Nephron progenitor cell (in vitro differentiated cells): ENCODE measurements at places on chromosomes 13 and 19.

GRCh38 chr19:1691589-1692290 is 39.3 kb upstream of the TCF3 start:
- DNase-seq, result no peak

GRCh38 chr13:38223089-38223488 is 126.6 kb upstream of the UFM1 start:
- no peak overlapping the region for H3K4me3 ChIP-seq
- DNase-seq, result peak; percentile 5
- no peaks in the 10 kb centered on the region for H3K36me3 ChIP-seq
- no peaks in the 10 kb centered on the region for H3K27me3 ChIP-seq
- no peak overlapping the region for H3K27ac ChIP-seq

DNA sequence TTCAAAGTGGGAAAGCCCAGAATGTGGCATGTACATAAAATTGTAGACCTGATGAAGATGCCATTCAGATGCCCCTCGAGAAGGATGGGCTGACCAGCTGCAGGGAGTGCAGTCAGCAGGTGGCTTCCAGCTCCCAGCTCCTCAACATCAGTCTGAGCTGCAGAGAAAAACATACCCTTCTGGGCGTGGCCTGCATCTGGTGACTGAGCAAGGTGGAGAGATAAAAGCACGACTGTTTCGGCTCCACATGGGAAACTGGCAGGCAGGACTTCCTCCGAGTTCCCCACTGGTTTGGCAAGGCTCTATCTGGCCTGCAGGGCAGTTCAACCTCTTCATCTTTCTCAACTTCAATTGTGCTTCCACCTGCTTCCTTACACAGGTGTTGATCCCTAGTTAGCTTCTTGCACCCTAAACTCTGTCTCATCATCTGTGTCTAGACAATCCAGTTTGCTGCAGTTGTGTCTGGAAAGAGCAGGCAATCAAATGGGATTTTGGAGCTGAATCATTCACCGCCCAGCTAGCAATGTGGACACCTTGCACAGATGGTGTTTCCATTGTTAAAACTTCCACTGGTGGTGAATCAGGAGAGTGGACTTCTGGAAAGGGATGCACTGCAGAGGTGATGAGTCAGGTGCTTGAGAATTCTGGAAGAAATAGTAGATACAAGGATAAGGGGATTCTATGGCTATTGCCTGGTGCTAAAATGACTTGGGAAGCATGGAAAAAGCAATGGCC is 56.8 kb downstream of the POLR1D start:
- peaks cover 21% of the 10 kb centered on the region for H3K27me3 ChIP-seq
- H3K4me1 ChIP-seq, result no peaks in the 10 kb centered on the region
- H3K27ac ChIP-seq, result no peak overlapping the region
- no peaks in the 10 kb centered on the region for H3K36me3 ChIP-seq
- H3K4me3 ChIP-seq, result no peak overlapping the region

DNA sequence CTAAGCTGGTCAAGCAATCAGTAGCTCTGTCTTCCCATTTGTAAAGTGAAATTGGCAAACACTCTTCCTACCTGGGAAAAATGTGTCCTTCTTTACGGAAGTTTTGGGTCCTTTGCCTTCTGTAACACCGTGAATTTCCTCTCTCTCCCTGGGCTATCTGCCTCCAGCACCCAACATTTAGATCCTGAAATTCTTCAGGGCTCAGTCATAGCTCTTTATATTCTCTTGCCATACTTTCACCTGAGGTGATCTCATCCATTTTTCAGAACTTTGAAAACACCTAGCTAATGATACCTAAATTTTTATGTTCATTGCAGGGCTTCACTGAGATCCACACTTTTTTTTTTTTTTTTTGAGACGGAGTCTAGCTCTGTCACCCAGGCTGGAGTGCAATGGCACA is 1042.2 kb downstream of the DIAPH3 start:
- no peak overlapping the region for H3K4me3 ChIP-seq
- H3K4me1 ChIP-seq, result no peaks in the 10 kb centered on the region
- H3K36me3 ChIP-seq, result no peaks in the 10 kb centered on the region
- no peak for DNase-seq
- H3K27me3 ChIP-seq, result no peaks in the 10 kb centered on the region

DNA sequence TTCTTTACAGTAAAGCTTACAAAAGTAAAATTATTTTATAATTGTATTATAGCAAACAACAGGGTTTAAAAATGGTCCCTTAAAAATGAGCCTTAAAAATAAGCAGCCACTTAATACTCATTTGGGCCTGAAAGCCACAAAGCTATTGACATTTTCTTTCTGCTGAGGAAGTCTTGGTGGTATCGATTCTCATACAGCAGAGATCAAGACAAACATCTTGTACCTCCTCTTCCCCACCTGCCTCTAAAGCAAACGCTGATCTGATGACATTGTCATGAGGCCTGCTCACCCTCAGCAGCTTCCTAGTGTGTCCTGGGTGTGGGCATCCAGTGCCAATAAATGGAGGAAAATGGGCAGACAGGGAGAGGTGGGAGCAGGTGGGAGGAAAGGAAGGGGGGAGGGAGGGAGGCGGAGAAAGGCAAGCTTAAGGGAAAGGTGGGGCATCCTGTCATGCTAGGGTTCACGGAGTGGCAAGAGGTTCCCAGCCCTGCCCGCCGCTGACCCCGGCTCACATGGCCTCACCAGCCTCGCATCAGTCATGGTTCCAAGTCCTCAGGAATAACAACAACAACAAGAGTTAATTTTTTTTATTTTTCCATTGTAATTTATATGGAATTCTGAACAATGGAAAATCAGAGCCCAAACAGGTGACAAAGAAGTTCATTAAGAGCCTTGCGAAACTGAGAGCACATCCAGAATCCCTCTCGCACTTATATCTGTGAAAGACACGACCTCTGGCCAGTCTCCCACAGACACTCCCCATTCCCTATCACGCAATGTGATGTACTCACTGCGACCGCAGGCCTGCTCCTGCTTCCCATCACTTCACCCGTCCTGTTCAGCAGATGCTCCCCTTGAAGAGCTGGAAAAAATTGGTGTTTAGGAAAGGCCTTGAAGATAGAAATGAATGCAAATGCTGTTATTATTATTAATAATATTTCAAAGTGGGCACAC is 15.1 kb upstream of the ATP11A start:
- H3K36me3 ChIP-seq, result no peaks in the 10 kb centered on the region
- peaks cover 20% of the 10 kb centered on the region for H3K27me3 ChIP-seq
- no peak overlapping the region for H3K4me3 ChIP-seq
- peaks cover 45% of the 10 kb centered on the region for H3K4me1 ChIP-seq
- DNase-seq, result no peak

- H3K4me3 ChIP-seq, result no peak overlapping the region
Measured at GRCh38 chr13:45765464-45765863, 63.3 kb downstream of the CBY2 start.

- peaks cover 44% of the 10 kb centered on the region for H3K36me3 ChIP-seq
- DNase-seq, result no peak
- no peak overlapping the region for H3K27ac ChIP-seq
- peaks cover 7% of the 10 kb centered on the region for H3K4me1 ChIP-seq
Measured at GRCh38 chr13:95067303-95067702, 233.9 kb downstream of the ABCC4 start.

DNA sequence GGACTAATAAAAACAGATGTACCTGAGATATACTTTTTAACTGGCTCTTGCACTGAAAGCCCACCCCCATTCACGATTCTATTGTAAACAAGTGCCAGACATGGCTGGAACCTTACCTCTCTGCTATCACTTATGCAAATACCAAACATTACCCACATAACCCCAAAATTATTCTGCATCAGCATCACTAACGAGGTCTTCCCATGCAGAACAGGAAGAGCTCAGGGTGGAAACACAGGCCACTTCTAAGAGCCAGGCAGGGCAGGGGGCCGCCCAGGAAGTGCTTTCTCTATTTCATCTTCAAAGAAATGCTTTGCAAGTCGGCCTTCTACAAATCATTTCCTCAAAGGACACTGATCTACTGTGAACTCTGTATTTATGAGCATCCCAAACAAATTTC is 7.3 kb downstream of the IRS2 start:
- peak overlapping the region; percentile 72 for H3K4me3 ChIP-seq
- peaks cover 4% of the 10 kb centered on the region for H3K27me3 ChIP-seq
- peaks cover 22% of the 10 kb centered on the region for H3K36me3 ChIP-seq
- peaks cover 52% of the 10 kb centered on the region for H3K4me1 ChIP-seq

- peaks cover 6% of the 10 kb centered on the region for H3K27me3 ChIP-seq
- DNase-seq, result no peak
Measured at GRCh38 chr19:8511573-8512101, 2.3 kb downstream of the ZNF414 start.

GRCh38 chr19:33453265-33453664 is 68.3 kb downstream of the PEPD start:
- H3K36me3 ChIP-seq, result no peaks in the 10 kb centered on the region
- no peaks in the 10 kb centered on the region for H3K27me3 ChIP-seq
- no peak overlapping the region for H3K27ac ChIP-seq
- H3K4me3 ChIP-seq, result no peak overlapping the region

GRCh38 chr13:107271227-107271626 is 703.3 kb upstream of the ARGLU1 start:
- DNase-seq, result no peak
- H3K27me3 ChIP-seq, result no peaks in the 10 kb centered on the region
- H3K4me3 ChIP-seq, result no peak overlapping the region
- no peak overlapping the region for H3K27ac ChIP-seq
- H3K4me1 ChIP-seq, result peaks cover 6% of the 10 kb centered on the region
- no peaks in the 10 kb centered on the region for H3K36me3 ChIP-seq

- H3K27me3 ChIP-seq, result peaks cover 51% of the 10 kb centered on the region
- peaks cover 38% of the 10 kb centered on the region for H3K4me1 ChIP-seq
Measured at GRCh38 chr19:3374369-3375112, 8.2 kb downstream of the NFIC start.

- peaks cover 5% of the 10 kb centered on the region for H3K4me1 ChIP-seq
- DNase-seq, result peak; percentile 80
- H3K4me3 ChIP-seq, result no peak overlapping the region
- H3K27me3 ChIP-seq, result peaks cover 20% of the 10 kb centered on the region
Measured at GRCh38 chr19:4524808-4525562, 6.7 kb upstream of the PLIN4 start.

- peak overlapping the region; percentile 23 for H3K27ac ChIP-seq
- no peaks in the 10 kb centered on the region for H3K36me3 ChIP-seq
- H3K4me3 ChIP-seq, result no peak overlapping the region
- DNase-seq, result no peak
- peaks cover 9% of the 10 kb centered on the region for H3K4me1 ChIP-seq
Measured at GRCh38 chr19:39802958-39803357, 24.3 kb downstream of the LEUTX start.

DNA sequence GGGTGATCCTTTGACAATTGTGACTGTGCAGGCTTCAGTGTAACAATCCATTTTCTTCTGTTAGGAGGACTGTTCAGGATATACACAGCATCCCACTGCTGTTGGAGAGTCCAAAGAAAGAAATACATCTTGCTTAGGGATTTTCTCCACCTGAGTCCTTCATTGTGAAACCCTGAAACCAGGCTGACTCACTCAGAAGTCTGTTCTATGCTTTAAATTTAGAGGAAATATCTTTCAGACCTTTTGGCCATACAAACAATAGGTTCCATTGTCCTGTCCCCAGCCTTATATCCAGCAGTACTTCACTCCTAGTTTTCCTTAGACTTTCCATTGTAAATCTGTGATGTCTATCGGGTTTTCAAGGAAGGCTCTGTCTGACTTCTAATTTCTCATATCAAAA is 379.1 kb downstream of the SUCLA2 start:
- no peak for DNase-seq
- peaks cover 3% of the 10 kb centered on the region for H3K27me3 ChIP-seq
- H3K36me3 ChIP-seq, result peaks cover 5% of the 10 kb centered on the region

DNA sequence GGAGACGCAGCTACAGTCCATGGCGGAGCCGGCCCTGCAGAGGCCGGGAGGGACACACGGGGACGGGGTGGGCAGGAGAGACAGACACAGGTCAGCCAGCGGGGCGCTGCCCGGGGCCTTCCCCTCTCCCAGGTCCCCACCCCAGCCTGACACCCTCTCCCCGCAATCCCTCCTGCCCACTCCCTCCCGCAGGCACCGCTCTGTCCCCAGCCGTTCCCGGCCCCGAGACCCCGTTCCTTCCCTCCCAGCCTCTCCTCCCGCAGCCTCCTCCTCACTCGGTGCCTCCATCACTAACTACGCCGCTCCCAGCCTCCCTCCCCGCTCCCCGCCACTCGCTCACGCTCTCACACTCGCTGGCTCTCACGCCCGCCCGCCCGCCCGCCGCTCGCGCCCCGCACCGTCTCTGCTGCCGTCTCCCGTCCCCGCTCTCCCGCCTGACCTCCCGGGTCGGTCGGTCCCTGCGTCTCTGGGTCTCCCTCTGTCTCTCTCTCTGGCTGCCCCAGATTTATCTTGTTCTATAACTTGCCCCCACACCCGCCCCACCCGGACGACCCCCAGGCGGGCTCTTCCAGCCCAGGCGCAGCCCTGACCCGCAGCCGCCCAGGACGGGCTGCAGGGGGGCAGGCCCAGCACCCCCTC is 15.2 kb downstream of the ERFL start:
- H3K4me1 ChIP-seq, result peaks cover 12% of the 10 kb centered on the region
- no peak overlapping the region for H3K4me3 ChIP-seq
- H3K36me3 ChIP-seq, result no peaks in the 10 kb centered on the region
- no peaks in the 10 kb centered on the region for H3K27me3 ChIP-seq
- H3K27ac ChIP-seq, result no peak overlapping the region

DNA sequence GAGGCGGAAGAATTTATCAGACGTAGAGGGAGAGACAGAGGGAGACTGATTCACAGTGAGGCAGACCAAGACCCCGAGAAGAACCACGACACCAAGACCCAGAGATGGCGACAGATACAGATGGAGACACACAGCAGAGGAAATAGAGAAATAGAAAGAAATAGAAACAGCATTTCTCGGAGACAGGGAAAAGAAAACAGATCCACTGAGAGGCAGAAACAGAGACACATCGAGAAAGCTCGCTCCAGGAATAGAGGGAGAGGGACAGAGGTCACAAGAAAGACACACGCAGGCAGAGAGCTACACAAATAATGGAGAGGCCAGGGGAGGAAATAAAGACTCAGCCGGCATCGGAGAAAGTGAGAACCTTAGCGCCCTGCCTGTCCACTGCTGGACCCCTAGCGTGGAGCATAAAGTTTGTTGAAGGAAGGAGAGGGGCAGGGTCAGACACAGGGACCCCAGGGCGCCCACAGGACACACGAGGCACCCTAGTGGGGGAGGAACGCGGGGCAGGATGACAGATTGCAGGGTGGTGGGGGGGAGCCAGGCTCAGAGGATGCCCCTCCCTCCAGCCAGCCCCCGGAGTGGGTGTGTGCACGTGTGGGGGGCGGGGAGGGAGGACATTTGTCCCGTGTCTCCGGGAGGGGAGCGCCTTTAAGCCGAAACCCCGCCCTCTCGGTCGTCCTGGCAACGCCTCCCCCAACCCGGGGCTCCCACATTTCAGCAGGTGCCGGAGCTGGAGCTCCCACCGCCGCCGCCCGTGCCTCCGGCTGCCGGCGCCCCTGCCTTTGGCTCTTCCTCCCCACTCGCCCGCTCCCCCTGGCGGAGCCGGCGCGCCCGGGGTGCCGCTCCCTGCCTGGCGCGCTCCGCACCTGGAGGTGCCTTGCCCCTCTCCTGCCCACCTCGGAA is at the start of gene PRKCG:
TSS of gene PRKCG (plus strand) at position 716 of the 909 bp plus-strand sequence. CDS start 298 bp downstream, outside the sequence.
- H3K27me3 ChIP-seq, result peaks cover 44% of the 10 kb centered on the region
- DNase-seq, result peak; percentile 83
- H3K36me3 ChIP-seq, result peaks cover 5% of the 10 kb centered on the region

DNA sequence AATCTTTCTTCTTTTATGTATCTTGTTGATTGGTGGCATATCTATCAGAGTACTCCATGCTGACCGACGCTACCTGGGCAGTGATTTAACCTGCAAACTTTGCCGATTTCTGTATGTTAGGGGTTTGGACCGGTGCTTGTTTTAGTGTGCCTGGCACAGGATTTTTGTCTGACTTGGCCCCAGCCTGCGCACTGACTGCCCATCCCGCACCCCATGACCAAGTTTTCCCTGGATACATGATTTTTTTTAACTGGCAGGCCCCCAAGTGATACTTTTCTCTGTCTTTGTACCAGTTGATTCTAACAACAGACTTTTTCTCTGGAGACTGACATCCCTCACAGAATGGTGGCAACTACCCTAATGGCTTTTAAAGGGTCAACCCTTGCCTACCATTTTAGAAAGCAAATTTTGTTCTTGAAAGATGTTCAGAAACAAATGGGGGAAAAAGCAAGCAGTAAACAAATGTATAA is 69.0 kb upstream of the C1QTNF9B start:
- DNase-seq, result no peak
- no peak overlapping the region for H3K27ac ChIP-seq
- H3K36me3 ChIP-seq, result no peaks in the 10 kb centered on the region
- no peaks in the 10 kb centered on the region for H3K27me3 ChIP-seq
